Stimulated activated CD8-positive, alpha-beta memory T cell treated with anti-CD3 and anti-CD28 coated beads, Interleukin-4, amount 100 ng/mL, for 1 hour (primary cell): ENCODE measurements at places on chromosomes 7 and 10.

GRCh38 chr7:107742678-107743566, 1.0 kb upstream of the CBLL1 start:
- DNase-seq = no peak

DNA sequence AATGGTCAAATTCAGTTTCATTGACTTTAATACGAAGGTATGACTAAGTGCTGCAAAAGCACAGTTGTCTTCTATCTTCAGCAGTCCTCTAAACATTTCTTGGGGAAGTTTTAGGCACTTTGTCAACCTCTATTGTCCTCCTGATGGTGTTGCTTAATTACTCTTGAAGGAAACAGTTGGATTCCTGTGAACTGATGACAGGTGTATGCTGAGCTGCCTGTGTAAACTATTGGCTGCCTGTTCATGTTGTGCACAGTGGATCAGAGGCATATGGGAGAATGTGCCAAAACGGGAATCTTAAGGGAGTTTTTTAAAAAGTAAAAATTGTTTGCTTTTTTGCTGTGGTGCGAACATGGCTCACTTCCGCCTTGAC, 221.0 kb downstream of the AUTS2 start:
- no peak for DNase-seq

GRCh38 chr7:139078399-139078798, 31.1 kb downstream of the ZC3HAV1 start:
- no peak for DNase-seq

- DNase-seq = no peak
Observed at GRCh38 chr10:11411926-11412545, 199.4 kb downstream of the USP6NL start.

- no peak for DNase-seq
Observed at GRCh38 chr10:124252097-124252715, 158.8 kb upstream of the CHST15 start.

DNA sequence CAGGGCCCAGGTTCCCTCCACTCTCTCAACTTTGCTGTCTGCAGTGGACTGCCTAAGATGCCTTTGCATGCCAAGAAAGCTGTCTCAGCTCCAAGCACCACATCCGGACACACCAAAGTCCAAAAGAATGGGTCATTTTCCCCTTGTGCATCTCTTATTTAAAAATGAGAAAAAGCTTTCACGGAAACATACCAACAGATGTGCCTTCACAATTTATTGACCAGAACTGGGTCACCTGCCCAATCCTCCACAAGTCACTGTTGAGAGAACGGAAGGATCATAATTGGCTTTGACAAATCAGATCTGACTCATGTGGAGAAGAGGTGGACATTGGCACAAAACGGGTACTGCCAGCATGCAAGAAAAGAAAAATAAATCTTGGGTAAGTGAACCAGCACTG, 258.3 kb downstream of the SNX13 start:
- DNase-seq = no peak

GRCh38 chr7:33854801-33855350, 50.5 kb upstream of the BMPER start:
- DNase-seq = no peak

DNA sequence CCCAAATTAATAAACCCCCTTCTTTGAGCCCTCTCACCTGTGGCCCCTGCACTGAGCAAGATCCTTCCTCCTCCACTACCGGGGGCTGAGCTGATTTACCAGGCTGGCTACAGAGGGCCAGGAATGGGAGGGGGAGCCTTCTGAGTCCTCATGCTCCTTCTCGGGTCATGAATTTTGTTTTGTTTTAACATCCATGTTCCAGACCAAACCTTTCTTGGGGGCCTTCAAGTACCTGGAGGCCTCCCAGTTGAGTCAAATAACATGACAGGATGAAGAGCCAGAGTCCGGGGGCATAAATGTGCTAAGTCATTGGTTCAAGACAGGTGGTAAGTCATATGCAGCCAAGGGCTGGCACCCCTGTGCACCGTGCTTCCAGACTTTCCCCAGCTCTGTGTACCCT, 39.6 kb downstream of the AFAP1L2 start:
- no peak for DNase-seq

- no peak for DNase-seq
Observed at GRCh38 chr10:93293999-93294398, 188.1 kb downstream of the MYOF start.

DNA sequence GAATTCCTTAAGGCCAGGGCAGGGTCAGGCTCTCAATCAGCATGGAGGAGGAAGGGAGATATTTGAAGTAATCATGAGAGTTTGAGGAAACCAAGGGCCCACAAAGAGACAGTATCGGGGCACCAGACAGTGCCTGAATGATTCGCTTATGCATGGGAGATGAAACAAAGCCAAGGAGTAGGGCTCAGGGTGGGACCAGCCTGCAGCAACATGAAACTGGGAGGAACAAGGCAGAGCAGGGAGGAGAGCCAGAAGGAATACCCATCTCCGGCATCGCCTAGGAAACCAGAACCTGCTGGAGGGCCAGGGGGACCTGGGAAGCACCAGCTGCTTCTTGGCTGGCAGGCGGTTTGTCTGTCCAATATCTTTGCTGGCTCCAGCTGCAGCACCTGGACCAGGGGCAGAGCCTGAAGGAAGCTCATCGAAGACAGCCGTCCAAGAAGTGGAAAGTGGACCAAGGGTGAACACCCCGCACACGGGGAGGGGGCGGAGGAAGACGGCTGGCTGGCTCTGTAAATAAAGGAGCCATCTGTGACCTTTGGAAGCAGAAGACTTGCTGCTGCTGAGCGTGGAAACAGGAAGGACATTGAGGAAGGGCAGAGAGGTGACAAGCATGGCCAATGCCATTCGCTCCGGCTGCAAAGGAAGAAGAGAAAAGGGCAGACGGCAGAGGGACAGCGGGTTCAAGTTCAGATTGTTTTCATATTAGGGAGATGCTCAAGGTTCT, 34.4 kb upstream of the ECHDC3 start:
- no peak for DNase-seq

GRCh38 chr10:132469197-132469884, 68.2 kb upstream of the INPP5A start:
- DNase-seq = no peak

GRCh38 chr10:86650151-86650550, 4.2 kb upstream of the OPN4 start:
- DNase-seq = no peak

DNA sequence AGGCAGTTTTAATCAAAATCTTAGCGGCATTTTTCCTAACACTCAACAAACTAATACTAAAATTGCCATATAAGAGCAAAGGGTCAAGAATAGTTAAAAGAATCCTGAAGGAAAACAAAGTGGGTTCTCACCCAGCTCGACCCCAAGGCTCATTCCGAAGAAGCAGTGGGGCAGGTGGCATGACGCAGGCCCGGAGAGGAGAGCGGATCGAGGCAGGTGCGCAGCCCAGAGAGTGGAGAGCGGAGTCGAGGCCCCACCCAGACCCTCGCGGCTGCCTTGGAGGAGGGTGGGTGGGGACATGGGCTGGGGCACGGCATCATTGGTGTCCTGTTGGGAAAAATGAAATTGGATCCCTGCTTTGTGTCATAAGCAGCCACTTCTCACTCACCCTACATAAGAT, 109.8 kb downstream of the INPP5A start:
- no peak for DNase-seq

- DNase-seq = no peak
Observed at GRCh38 chr7:64811767-64812166, 17.5 kb downstream of the ZNF138 start.

GRCh38 chr10:93566435-93567276, at the start of gene FFAR4:
FFAR4 (plus strand) TSS chr10:93566665; CDS start chr10:93566721, 56 bp downstream.
- no peak for DNase-seq

DNA sequence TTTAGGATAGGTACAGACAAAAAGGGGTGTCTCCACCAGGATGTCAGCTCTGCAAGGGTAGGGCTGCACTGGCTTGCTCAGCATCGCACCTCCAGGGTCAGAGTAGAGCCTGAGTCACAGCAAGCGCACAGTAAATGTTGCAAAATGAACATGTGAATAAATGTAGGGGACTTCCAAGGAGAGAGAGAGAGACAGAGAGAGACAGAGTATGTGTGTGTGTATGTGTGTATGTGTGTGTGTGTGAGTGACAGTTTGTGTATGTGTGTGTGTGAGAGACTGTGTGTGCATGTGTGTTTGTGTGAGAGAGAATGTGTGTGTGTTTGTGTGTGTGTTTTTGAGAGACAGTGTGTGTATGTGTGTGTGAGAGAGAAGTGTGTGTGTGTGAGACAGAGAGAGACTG, 163.3 kb downstream of the RPS24 start:
- DNase-seq = no peak

GRCh38 chr7:101951757-101952156, 134.3 kb downstream of the CUX1 start:
- no peak for DNase-seq

GRCh38 chr7:44061645-44062179, 3.7 kb downstream of the PGAM2 start:
- DNase-seq = no peak

DNA sequence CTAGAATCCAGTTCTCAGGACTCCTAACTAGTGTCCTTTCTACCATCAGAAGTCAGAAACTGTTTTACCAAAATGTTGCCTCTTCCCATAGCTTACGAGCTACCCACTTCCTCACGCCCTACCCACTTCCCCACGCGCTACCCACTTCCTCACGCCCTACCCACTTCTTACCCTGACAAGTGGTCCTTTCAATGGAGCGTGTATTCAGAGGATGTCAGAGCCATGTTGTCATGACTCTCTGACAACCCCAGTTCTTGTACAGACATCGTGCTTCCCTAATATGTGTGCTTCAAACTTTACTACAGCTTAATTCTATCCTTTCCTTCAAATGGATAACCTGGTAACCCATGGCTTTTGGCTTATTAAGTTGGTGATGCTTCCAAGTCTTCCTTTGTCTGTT, 84.8 kb upstream of the PHF14 start:
- no peak for DNase-seq

- DNase-seq = no peak
Observed at GRCh38 chr10:15571575-15571974, 148.1 kb downstream of the ITGA8 start.

DNA sequence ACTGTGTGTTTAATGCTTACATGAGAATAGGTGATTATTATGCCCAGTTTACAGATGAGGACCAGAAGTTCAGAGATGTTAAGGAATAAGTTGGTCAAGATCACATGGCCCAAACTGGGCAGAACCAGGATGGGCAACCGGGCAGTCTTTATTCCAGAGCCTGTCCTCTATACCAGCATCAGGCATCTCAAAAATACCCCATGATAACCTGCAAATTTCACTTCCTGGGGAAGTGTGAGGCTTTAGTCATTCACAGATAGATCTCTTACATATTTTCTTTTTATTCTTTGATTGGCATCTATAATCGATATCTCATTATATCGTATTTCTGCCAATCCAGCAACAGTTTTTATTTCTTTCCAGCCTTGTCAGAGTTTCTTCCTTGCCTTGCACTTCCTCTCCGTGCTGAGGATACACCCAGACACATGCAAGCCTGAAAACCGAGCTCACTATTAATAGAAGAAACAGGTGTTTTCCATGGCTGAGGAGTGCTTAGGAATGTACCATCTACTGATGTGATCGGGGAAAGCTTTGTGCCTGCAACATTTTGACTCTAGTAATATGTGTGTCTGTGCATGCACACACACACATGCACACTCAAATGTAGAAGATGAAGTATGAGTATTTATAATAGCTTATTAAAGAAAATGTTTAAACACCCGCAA, 82.4 kb downstream of the CREM start:
- DNase-seq = no peak

DNA sequence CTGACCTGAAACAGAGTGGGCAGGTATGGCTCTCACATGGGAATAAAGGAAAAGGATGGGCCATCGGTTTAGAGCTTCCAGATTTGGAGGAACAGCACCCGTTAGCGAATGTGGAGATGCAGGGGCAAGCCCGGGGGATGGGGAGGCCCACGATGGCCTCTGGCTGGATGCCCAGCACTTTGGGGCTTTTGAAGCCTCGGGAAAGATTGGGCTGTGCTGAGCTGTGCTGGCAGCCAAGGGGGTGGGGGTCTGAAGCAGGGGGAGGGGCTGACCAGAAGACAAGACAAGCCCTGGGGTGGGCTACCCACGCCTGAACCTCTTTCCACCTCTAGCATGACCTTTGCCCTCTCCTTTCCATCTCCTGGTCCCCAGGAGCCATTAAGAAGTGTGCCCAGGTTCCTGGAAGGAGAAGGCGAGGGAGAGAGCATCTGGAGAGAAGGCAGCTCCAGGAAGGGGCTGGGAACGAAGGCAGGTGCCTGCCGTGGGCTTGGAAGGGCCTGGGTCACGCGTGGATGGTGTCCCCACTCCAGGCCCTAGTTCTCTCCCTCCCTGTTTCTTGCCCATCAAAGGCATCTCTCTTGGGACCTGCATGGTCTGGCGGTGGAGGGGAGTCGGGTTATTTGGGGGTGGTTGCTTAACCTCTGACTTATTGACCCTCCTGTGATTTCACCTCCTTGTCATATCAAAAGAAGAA, 39.7 kb downstream of the JAKMIP3 start:
- no peak for DNase-seq
